ENCODE measurements at places on chromosomes 3 and 15. TPM values are rescaled to one million over a fixed set of nuclear protein-coding genes. Genes with fewer than 3 reads are reported as not detected.

Gene ZCWPW2
- total RNA-seq, result 2.1 TPM

GRCh38 chr15:89002281-89002761, 85.9 kb upstream of the ABHD2 start:
- no peak for DNase-seq

Gene COL6A5
- total RNA-seq, result not detected

Gene KBTBD12
- total RNA-seq, result 36.6 TPM

Gene DCUN1D1
- 36.3 TPM for total RNA-seq

GRCh38 chr3:462851-463250, 266.3 kb downstream of the CHL1 start:
- DNase-seq, result no peak

- DNase-seq, result no peak
Measured at GRCh38 chr3:55963601-55964000, 476.5 kb upstream of the WNT5A start.

- no peak for DNase-seq
Measured at GRCh38 chr3:84836961-84837360, 121.8 kb upstream of the CADM2 start.

DNA sequence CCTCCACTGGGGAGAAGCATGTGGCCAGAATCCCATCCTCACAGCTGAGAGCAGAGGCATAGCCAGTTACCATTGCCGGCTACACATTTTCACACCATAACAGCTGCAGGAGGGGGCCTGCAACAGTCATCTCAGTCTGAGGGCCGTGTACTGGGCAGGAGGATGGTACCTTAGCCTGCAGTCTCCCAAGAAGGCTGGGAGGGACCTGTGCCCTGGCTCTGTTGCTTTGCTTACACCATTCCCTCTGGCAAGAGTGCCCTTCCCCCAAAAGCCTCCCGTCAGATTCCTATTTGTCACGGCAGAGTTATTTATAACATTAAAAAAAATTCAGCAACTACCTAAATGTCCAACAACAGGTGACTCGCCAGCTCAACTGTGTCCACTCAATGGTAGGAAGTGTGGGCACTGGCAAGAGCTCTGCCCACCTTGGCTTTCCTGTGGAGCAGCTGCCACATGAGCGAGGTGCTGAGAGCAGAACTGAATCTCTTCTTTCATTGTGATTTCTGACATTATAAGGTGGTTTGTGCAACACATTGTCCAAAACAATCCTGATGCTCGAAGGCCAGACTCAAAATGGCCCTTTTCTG, 4.4 kb downstream of the CAMKV start:
- no peak for DNase-seq

Gene TMEM108
- 1.3 TPM for total RNA-seq

Gene TRPM1
- total RNA-seq, result not detected

GRCh38 chr3:59749291-59749690, 699.5 kb upstream of the CFAP20DC start:
- DNase-seq, result no peak

DNA sequence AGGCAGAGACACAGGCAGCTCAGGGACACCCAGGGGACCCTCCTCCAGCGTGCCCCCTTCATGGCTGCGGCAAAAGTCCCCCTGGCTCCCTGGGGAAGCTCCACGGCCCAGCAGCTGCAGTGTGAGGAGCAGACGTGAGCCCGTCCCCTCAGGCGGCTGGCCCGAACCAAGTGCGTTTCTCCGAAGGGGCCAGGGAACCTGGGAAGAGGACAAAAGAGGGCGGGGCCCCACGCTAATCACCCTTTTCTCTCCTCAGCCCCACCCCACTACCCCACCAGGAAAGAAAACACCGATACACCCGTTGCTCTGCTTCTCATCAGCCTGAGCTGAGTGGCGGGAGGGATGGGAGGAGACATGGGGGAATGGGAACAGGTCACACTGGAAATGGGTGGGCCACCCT, at the start of gene MUC4:
MUC4 (minus strand) TSS at position 174 of the 400 bp plus-strand sequence; CDS start at position 62, 112 bp downstream.
- DNase-seq, result no peak

All from cardiac septum (tissue), 1 donor.